ENCODE measurements at places on chromosomes 11 and 22.

DNA sequence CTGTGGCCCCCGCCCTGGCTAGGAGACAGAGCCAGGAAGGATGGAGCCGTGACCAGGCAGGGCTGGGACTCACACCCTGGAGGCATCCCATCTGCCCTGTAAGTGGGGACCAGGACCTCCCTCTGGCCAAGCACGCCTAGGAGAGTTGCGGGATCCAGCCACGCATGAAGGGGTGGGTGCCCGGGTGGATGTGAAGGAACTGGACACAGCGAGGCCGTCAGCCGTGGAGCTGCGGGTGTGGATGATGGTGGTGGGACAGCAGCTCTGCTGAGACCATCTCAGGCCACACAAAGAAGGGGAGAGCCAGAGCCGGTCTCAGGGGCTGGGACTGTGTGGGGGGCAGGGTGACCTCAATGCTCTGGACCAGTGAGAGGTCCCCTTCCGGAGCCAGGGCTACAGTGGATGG, 746.4 kb downstream of the BRD1 start:
- no peaks in the 10 kb centered on the region for H3K36me3 ChIP-seq
- H3K4me1 ChIP-seq, result no peaks in the 10 kb centered on the region
- no peak overlapping the region for H3K27ac ChIP-seq
- H3K27me3 ChIP-seq, result no peaks in the 10 kb centered on the region
- no peak for DNase-seq

DNA sequence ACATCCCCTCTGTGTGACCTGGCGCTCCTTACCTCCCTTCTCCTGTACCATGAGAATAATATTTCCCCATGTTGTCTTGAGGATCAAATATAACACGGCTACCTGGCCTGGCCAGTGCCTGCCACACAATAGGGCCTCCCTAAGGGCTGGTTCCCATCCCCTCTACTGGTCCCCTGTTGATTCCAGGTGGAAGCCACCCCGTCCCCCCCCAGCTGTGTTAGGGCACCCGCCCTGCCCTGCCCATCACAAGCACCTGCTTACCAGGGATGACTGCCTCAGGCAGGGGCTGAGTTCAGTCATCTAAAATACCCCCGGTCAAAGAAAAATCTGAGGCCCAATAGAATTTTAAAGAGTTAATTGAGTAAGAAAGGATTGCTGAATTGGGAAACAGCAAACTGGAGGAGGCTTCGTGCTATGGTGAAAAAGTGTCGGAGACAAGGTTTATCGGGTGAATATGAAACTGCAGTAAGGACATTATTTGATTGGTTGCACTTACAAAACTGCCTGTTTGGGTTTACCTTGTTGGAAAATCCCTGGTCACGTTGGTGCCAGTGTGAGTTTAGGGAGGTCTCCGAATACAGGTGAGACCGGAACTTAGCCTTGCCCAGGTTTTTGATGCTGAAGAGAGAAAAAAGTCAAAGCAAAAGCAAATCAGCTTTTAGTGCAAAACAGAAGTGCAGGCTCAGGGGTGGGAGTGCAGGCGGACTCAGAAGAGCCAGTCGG, 5.2 kb downstream of the APOL1 start:
- H3K27ac ChIP-seq, result no peak overlapping the region
- no peak overlapping the region for H3K4me3 ChIP-seq
- H3K27me3 ChIP-seq, result no peaks in the 10 kb centered on the region
- H3K36me3 ChIP-seq, result no peaks in the 10 kb centered on the region
- H3K4me1 ChIP-seq, result peaks cover 14% of the 10 kb centered on the region
- DNase-seq, result no peak

DNA sequence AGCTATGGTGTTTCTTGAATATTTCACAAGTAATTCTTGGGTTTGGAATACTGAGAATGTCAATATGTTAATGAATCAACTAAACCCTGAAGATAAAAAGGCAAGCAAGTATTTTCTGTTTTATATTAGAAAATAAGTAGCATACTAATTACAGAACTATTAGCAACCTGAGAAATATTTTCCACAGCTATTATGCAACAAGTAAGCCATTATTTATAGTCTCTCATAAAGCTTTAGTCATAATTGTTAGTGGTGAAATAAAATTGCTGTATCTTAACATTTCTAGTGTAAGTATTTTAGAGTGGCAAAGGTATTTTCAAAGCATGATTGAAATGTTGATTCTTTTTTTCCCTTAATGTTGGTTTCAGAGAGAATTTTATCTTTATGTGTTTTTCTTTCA, 53.3 kb downstream of the FAR1 start:
- no peak for DNase-seq
- no peaks in the 10 kb centered on the region for H3K27me3 ChIP-seq
- no peaks in the 10 kb centered on the region for H3K4me1 ChIP-seq
- H3K4me3 ChIP-seq, result no peak overlapping the region
- H3K27ac ChIP-seq, result no peak overlapping the region

DNA sequence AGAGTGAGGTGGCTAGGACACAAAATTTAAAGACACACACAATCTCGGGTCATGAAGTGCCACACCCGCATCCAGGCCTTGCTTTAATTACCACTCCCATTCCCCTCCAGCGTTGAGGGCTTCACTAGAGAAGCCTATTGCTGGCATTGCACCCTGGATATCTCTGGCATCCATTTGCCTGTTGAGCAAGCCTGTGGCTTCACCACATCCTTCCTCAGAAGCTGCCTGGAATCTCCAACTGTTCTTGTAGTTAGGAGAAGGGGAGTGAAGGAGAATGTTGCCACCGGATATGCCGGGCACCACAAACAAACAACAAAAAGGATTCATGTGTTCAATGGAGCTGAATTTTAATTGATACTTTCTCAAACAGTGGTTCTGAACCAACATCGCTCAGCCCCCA, 34.4 kb upstream of the RCN1 start:
- H3K36me3 ChIP-seq, result no peaks in the 10 kb centered on the region
- peaks cover 17% of the 10 kb centered on the region for H3K27me3 ChIP-seq
- no peak overlapping the region for H3K4me3 ChIP-seq
- no peaks in the 10 kb centered on the region for H3K4me1 ChIP-seq
- no peak overlapping the region for H3K27ac ChIP-seq

- H3K27ac ChIP-seq, result no peak overlapping the region
- no peak for DNase-seq
- H3K4me3 ChIP-seq, result no peak overlapping the region
- peaks cover 7% of the 10 kb centered on the region for H3K36me3 ChIP-seq
- H3K27me3 ChIP-seq, result no peaks in the 10 kb centered on the region
Observed at GRCh38 chr11:122900587-122901202, 18.1 kb downstream of the JHY start.

GRCh38 chr22:33224841-33225240, 166.7 kb upstream of the SYN3 start:
- no peaks in the 10 kb centered on the region for H3K27me3 ChIP-seq
- H3K27ac ChIP-seq, result no peak overlapping the region
- no peak for DNase-seq
- no peaks in the 10 kb centered on the region for H3K4me1 ChIP-seq
- no peak overlapping the region for H3K4me3 ChIP-seq

GRCh38 chr11:55658608-55659007, 3.4 kb upstream of the OR4C6 start:
- H3K27ac ChIP-seq, result no peak overlapping the region
- DNase-seq, result no peak
- no peaks in the 10 kb centered on the region for H3K27me3 ChIP-seq
- no peaks in the 10 kb centered on the region for H3K4me1 ChIP-seq
- no peak overlapping the region for H3K4me3 ChIP-seq

DNA sequence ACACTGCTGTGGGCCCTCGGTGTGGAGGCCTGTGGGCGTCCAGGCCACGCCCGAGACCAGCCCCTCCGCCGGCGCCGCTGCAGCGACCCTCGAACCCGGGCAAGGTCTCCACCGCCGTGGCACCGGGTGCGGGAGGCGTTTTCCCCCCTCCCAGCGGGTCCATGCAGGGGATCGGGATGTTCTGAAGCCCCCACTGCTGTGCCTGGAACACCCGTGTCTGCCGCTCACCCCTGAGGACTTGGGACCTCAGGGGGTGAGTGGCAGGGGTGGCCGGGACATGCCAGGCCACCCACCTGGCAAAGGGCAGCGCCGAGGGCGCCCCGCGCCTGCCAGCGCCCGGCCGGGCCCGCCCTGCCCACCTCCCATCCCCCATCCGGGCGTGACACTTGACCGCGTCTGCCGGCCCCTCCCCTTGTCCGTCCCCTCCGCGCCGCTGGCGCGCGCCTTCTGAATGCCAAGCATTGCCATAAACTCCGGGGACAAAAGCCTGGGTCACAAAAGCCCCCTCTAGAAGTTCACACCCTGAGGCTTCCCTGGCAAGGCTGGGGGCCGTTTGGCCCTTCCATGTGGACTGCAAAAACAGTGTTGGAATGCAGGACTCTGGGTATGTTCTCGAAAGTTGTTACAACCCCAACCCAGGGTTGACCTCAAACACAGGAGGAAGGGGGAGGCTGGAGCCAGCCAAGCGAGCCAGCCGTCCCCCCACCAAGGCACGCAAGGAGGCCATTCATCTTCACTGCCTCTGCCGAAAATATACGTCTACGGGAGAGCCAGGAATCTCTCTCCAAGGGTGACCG, 819 bp upstream of the KCNQ1OT1 start:
- DNase-seq, result peak; percentile 56
- peaks cover 3% of the 10 kb centered on the region for H3K36me3 ChIP-seq
- peaks cover 32% of the 10 kb centered on the region for H3K4me1 ChIP-seq
- H3K27ac ChIP-seq, result peak overlapping the region; percentile 89

GRCh38 chr11:81190546-81190945, 1543.1 kb downstream of the FAM181B start:
- H3K4me1 ChIP-seq, result peaks cover 7% of the 10 kb centered on the region
- DNase-seq, result no peak
- no peak overlapping the region for H3K4me3 ChIP-seq
- H3K36me3 ChIP-seq, result no peaks in the 10 kb centered on the region

GRCh38 chr11:57324154-57324885, 432 bp downstream of the TNKS1BP1 start:
- peaks cover 46% of the 10 kb centered on the region for H3K36me3 ChIP-seq
- H3K4me3 ChIP-seq, result peak overlapping the region; percentile 66
- H3K4me1 ChIP-seq, result peaks cover 40% of the 10 kb centered on the region
- DNase-seq, result no peak
- H3K27me3 ChIP-seq, result no peaks in the 10 kb centered on the region

DNA sequence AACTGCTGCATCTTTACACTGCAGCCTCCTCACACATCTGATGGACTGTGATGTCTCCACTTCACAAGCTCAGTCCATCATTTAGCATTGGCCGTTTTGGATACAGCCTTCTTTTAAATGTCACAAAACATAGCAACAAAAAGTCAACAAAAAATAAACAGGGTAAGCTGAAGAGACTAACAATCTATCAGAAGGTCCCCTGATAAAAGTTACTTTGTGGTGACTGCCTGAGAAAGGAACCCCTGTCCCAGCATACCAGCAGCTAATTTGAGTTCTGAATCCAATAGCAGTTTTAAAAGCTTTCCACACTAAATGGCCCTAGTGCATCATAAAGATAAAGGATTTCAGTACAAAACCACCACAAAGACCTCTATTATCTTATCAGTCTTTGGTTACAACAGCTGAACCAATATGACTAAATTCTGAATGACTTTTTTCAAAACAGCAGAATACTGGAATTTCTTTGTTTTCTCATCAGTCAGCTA, 162.4 kb downstream of the SOX6 start:
- H3K27ac ChIP-seq, result no peak overlapping the region
- H3K4me1 ChIP-seq, result no peaks in the 10 kb centered on the region
- no peak overlapping the region for H3K4me3 ChIP-seq
- no peaks in the 10 kb centered on the region for H3K27me3 ChIP-seq

GRCh38 chr22:40235308-40235707, 57.6 kb downstream of the TNRC6B start:
- no peak overlapping the region for H3K27ac ChIP-seq
- H3K4me1 ChIP-seq, result no peaks in the 10 kb centered on the region
- no peak for DNase-seq
- peaks cover 30% of the 10 kb centered on the region for H3K36me3 ChIP-seq
- no peaks in the 10 kb centered on the region for H3K27me3 ChIP-seq

DNA sequence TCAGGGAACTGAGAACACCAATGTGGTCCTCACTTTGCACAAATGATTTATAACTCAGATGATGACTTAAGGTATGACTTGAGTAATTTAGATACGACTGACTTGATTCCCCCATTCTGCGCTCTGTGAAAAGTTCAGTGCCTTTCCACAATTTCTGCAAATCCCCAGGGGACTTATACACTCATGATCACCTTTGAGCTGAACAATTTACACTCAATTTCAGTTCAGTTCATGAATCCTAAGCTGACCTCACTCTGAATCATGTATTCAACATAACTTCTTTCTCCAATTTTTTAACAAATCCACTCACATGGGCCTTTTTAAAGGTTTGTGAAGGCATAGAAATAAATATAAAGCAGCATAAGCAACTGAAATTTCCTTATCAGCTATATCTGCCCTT, 274.2 kb downstream of the FAM76B start:
- H3K4me1 ChIP-seq, result peaks cover 2% of the 10 kb centered on the region
- H3K36me3 ChIP-seq, result no peaks in the 10 kb centered on the region
- no peak overlapping the region for H3K4me3 ChIP-seq

DNA sequence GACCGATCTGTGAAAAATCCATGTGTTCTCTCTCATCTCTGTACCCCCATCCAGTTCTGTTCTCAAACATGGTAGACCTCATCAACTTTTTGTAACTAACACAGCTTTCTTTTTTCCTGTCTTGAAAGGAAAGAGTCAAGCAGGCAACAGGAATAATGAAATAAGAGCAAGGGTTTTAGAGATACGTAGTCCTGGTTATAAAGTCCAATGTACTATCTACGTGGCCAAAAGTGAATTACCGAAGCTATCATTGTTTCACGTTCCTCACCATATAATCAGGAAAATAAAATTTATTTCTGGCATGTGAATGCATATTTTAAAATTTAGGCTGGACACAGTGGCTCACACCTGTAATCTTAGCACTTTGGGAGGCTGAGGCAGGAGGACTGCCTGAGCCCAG, 472.2 kb upstream of the ANO3 start:
- H3K27me3 ChIP-seq, result no peaks in the 10 kb centered on the region
- no peak overlapping the region for H3K27ac ChIP-seq

- DNase-seq, result no peak
- peaks cover 47% of the 10 kb centered on the region for H3K36me3 ChIP-seq
- H3K27ac ChIP-seq, result peak overlapping the region; percentile 1
- H3K4me3 ChIP-seq, result no peak overlapping the region
Observed at GRCh38 chr11:68524213-68524612, 63.7 kb downstream of the PPP6R3 start.

GRCh38 chr11:79321263-79321662, 119.6 kb downstream of the TENM4 start:
- H3K4me3 ChIP-seq, result no peak overlapping the region
- no peak for DNase-seq
- H3K36me3 ChIP-seq, result no peaks in the 10 kb centered on the region
- no peaks in the 10 kb centered on the region for H3K4me1 ChIP-seq
- no peak overlapping the region for H3K27ac ChIP-seq

DNA sequence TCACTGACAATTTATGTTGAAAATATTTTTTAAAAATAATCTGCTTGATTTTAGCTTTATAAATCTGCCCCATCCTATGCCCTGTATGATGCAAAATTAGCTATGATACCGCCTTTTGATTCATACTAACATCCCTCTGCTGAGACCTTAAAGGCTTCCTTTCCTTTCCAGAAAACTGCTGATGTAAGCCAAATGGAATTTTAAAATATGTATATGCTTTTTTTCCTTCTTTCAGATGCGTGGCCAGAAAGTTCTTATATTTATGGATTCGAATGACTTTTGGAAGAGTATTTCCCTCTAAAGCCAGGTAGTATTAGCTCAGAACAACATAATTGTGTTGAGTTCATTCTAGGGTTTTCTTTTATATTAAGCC, 34.5 kb downstream of the SFI1 start:
- peak overlapping the region; percentile 16 for H3K27ac ChIP-seq
- H3K36me3 ChIP-seq, result peaks cover 6% of the 10 kb centered on the region
- no peak overlapping the region for H3K4me3 ChIP-seq
- no peak for DNase-seq

All from large intestine (tissue), 12 donors.